Mucosa of gallbladder (tissue), 1 donor: ENCODE measurements at places on chromosomes 3 and 15.
A peak's percentile ranks its signal among the peaks of the same experiment; 100 is the strongest.

DNA sequence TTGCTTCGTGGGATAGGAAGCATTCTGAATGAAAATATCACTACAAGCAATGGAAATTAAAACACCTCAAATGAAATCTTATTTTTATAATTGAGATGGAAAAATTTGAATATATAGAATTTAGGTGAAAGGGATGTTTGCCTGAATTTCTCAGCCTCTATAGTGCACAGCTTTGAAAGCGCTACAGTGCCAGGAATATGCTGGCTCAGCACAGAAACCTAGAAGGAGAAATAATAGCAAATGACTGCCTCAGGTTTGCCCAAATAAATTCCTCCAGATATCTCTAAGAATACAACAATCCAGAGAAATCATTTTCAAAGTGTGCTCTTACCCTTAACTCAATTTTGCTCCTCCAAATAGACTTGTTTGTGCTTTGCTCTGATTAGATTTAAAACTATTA, 141.1 kb upstream of the ZNF385D start:
- DNase-seq: no peak

- no peak for DNase-seq
These were observed 25.5 kb downstream of the KCNAB1 start for GRCh38 chr3:156145866-156146265.

GRCh38 chr3:4848176-4848825, 130.9 kb upstream of the BHLHE40 start:
- DNase-seq: no peak

DNA sequence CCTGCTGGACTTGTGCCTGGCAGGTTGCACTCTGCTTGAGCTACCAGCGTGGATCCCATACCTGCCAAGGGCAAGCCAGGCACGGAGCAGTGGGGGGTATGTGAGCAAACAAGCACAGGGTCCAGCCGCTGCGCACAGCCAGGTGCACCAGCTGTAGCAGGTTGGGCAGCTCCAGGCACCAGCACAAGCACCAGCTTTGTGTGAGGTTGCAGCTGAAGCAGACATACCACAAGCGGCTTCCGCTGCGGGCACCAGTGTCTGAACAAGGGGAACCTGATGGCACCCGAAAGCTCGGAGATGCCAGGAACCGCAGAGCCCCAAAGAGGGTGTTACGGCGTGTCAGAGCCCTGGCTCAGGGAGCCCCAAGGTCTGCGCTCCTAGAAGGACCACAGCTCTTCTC, 472.7 kb upstream of the ARL6 start:
- no peak for DNase-seq

GRCh38 chr3:72756900-72757299, 91.3 kb downstream of the SHQ1 start:
- DNase-seq: no peak

- no peak for DNase-seq
These were observed 959 bp downstream of the TPM1 start for GRCh38 chr15:63043335-63044076.

DNA sequence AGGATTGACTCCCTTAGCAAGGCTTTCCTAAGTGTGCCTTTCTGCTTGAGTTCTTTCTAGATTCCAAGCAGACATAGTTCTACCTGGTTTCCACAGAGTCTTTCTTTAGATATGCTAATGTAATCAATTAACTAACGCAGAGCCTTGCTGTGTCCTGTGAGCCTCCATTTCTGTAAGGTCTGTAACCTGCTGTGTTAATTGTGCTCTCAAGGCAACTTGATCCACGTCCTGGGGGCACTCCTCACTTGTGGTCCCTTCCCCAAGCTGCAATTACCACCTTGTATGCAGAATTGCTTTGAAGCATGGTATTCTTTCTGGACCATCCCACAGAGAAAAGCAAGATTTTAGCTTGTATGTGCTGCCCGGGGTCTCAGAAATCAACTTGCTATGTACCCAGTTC, 29.5 kb upstream of the THSD4 start:
- no peak for DNase-seq

GRCh38 chr15:59904450-59905135, 99.5 kb upstream of the FOXB1 start:
- no peak for DNase-seq

DNA sequence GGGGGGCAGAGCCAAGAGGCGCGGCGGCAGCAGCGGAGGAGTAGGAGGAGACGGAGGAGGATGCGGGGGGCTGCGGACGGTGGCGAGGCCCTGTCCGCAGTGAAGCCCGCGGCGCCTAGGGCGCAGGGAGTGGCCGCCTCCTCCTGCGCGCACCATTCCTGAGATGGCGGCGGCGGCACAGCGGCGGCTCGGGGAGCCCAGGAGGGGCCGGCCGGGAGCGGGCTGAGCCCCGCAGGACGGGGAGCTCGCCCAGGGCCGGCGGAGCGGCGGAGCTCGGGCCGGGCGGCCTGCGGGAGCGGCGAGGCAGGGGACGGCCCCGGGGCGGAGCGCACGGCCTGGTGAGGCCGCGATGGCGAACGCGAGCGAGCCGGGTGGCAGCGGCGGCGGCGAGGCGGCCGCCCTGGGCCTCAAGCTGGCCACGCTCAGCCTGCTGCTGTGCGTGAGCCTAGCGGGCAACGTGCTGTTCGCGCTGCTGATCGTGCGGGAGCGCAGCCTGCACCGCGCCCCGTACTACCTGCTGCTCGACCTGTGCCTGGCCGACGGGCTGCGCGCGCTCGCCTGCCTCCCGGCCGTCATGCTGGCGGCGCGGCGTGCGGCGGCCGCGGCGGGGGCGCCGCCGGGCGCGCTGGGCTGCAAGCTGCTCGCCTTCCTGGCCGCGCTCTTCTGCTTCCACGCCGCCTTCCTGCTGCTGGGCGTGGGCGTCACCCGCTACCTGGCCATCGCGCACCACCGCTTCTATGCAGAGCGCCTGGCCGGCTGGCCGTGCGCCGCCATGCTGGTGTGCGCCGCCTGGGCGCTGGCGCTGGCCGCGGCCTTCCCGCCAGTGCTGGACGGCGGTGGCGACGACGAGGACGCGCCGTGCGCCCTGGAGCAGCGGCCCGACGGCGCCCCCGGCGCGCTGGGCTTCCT, at the start of gene GPR27:
GPR27 (plus strand) TSS at position 155 of the 909 bp plus-strand sequence; CDS start at position 350, 195 bp downstream.
- no peak for DNase-seq

GRCh38 chr3:38573556-38573955, 75.9 kb downstream of the SCN5A start:
- peak; percentile 8 for DNase-seq

GRCh38 chr3:135915206-135915605, 50.3 kb upstream of the PPP2R3A start:
- DNase-seq: no peak

DNA sequence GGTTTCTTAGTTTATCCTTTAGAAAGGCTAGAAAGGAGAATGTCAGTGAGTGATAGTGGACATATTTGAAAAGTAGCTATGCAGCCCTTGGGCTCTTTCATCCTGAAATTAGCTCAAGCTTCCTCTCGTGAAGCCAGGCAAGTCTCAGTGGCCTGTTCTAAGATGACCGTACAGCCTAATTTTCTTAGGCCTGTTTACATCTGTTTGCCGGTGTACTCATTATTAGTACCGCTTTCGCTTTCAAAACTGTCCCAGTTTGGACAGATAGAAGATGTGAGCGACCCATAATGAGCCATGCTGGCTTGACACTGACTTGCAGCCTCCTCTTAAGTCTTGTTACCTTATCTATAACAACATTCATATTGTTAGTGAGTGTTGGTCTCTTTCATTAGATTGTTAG, 5.7 kb upstream of the ARL14 start:
- DNase-seq: no peak

DNA sequence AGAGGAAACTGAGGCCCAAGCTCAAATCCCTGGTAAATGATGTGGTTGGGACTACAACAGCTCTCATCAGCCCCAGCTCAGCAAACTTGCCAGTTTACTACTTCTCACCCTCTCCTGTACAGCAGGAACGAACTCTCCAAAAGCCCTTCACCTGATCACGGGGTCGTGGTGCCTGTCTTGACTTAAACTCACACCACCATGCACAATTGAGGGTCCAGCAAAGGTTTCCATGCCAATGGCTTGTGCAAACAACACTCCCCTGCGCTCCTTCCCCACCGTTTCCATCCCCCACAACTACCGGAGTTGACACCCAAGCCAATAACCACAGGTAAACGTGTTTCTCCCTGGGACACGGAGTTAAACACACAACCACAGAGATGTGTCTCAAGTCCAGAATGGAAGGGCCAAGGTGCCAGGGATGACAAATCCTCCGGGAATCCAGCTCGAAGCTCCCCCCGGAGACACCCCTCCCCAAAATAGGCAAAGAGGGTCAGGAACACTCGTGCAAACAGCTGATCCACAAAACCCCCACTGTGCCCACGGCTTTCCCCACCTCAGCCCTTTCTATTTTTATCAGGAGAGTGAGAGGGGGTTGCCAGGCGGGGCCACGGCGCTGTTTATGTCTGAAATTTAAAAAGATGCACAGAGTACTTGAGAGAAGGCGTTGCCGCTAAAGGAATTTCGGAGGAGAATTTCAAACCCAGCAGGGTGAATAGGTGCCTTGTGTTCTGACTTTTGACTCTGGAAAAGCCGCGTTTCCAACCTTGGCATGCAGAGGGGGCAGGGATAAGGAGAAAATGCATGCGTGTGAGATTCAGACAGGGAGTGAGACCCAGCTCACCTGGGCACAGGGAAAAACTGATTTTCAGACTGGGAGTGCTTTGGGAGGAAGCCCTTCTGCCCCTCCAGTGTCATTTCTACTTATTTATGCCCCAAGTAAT, 10.6 kb upstream of the ACAN start:
- no peak for DNase-seq

DNA sequence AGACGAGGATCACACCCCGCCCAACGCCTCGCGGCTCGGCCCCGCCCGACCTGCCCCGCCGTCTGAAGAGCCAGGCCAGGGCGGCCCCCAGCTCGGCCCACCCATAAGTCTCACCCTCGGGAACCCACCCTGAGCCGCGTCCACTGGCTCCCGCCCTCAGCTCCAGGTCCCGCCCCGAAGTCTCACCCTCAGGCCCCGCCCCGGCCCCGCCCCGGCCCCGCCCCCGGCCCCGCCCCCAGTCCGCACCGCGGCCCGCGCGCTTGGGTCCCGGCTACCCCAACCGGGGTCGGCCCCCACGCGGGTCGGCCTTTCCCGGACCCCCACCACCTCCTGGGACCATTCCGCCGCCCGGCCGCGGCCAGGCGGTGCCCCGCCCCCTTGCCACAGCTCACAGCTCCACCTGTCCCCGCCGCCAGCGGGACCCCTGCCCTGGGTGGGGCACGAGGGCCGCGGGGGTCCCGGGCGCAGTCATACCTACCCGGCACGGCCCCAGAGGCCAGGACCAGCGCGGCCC, 489 bp downstream of the CSPG5 start:
- no peak for DNase-seq
